ENCODE measurements at places on chromosomes 1 and 21.

- DNase-seq: no peak
Observed at GRCh38 chr1:238499021-238499420, 608.3 kb upstream of the ZP4 start.

- DNase-seq: no peak
Observed at GRCh38 chr1:95832370-95832769, 598.4 kb downstream of the RWDD3 start.

DNA sequence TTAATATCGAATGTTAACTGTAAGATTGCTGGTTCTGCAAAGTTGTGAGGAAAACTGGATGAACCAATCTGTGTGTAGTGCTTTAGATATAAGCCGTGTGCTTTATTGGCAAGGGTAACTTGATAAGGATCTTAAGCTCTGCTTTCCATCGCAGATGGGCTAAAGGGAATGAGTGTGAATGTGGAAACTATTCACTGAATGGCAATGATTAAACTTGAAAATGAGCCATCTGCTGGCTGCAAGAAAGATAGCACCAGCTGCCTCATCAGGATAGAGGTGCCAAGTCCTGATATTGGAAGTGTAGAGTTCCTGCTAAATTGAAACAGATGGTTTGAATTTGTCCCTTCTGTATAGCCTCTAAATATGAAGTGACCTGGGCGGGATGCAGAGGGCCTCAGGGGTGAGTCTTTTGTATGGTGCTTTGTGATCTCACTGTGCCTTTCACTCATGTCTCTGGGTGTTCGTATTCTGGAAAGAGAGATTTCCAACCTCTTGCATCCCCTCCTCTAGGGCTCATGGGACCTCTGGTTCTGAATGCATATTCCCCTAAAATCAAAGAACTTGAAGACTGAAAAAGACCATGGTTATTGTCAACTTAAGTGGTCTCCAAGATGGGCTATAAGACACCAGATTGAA lies 9.2 kb downstream of the FCRL3 start:
- DNase-seq: peak; percentile 20

DNA sequence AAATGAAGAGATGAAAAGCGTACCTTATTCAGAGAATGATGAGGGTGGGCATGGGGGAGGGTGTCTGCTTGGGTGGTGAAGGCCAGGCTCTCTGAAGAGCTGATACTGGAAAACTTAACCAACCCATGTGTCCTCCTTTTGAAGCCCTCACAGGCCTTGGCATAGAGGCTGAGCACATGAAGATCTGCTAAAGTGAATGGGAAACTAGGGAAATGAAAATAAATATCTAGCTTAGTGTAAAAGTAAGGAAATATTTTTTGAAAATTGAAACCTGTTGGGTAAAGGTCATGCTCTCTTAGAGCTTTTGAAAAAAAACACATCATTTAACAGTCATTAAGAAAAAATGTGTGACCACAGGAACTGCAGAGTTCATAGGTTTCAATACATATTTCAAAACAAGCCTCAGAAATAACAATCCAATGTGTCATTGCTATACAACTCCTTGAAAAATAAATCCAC lies 40.5 kb upstream of the RALGPS2 start:
- peak; percentile 63 for DNase-seq

DNA sequence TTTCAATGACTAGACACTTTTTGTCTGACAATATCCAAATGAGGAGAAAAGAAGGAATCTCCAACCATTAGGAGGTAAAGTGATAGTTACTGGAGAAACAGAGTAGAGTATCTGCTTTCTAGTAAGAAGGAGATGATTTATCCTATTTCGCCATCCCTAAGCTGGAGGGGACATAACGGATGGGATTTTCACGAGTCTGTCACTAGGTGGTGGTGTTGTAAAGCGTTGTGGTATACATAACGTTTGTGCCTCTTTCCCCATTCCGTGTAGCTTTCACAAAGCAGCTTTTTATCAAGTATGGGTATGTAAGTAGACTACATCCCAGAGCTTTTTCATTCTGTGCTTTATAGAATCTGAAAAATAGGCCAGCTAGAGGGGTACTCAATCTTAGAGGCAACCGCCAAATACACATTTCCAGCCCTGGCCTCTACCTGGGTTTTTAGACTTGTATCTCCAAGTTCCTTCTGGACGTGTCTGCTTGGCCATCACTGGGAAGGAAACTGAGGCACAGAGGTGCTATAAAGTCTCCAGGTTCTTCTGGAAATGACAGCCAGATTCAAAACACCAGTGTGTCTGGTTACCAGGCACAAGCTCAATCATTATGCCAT lies 33.3 kb upstream of the FAM3B start:
- peak; percentile 81 for DNase-seq

- DNase-seq: no peak
Observed at GRCh38 chr1:223374064-223374610, 10.2 kb upstream of the SUSD4 start.

DNA sequence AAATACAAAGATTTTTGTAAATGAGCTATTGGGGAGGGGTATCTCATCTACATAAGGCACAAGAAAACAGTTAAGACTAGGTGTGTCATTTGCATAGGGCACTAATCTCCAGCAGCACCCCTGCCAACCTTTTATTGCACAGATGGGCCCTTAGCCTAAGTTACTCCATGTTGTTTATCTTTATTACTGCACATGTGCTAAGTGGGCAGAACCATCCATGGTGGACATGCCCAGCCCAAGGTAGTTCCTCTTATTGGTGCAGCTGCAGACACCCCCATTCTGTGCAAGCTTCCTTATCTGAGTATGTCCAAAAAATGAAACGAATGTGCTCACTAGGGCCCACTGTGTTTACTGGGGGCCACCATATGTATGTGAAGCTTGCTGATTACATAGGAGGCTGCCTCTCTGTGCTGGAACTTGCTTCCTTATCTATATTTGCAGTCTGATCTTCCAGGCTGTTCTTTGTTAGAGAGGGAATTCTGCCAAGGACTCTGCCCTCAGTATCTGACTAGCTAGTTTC lies 77.3 kb upstream of the NEK7 start:
- DNase-seq: no peak

DNA sequence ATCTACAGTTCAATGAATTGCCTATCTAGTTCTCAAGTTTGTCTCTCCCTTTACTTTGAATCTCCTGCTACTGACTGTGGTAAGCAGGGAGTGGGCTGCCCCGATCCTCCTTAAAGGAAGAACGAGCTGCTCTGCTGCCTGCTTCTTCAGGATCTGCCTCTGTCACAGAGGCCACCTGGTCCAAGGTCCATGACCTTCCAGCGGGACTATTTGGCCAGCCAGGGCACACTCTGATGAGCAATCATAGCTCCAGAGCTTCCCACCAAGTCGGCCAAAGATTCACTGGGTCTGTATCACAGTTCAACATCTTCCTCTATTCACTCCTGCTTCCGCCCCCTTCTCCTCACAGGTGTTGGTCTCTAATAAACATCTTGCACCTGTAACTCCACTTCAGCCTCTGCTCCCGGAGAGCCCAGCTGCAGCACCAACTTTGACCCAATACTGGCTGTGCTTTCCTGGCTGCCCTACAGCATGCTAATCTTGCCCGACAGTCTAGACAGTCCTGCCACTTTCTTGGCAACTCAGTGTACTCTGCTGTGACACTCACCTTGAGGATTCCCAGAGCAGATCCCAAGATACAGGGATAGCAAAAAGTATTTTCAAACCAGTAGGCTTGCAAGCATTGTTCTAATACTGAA lies 16.9 kb upstream of the MAP10 start:
- no peak for DNase-seq

DNA sequence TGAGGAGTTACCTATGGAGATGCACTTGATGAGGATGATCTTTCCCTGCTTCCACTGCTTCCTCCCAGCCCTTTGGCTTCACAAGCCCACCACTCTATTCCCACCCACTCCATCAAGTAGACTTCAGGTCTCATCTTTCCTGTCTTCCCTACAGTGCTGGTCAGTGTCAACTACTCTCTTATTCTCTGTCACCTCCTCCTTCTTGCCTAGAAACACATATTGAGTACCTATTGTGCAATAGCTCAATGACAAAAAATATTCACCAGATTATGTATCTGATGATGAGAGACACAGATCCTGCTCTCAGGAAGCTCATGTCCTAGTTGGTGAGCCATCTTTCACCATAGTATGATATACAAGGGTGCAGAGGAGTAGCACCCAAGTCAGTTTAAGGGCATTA lies 82.2 kb upstream of the NFASC start:
- DNase-seq: no peak

GRCh38 chr1:66628926-66629325 lies 95.0 kb downstream of the SGIP1 start:
- DNase-seq: no peak

DNA sequence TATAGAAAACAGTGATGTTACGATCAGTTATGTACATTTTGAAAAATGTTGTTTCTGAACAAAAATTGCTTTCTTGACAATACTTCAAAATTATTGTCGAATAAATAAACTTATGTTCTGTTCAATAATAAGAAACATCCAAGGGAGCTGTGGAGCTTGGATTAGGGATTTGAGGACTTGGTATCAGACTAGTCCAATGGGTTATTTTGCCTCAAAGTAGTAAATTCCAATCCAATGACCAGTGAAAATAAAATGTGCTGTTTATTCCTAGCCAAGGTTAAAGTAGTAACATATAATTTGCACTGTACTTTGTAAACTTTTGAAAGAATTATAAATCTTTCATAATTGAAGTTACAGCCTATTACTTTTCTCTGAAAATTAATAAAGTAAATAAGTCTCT lies 79.1 kb upstream of the IVNS1ABP start:
- no peak for DNase-seq

GRCh38 chr1:244139655-244140054 lies 88.6 kb downstream of the ZBTB18 start:
- DNase-seq: no peak

GRCh38 chr1:56774067-56774609 lies 45.1 kb downstream of the FYB2 start:
- no peak for DNase-seq

- DNase-seq: no peak
Observed at GRCh38 chr1:202624781-202625108, 85.5 kb downstream of the SYT2 start.

DNA sequence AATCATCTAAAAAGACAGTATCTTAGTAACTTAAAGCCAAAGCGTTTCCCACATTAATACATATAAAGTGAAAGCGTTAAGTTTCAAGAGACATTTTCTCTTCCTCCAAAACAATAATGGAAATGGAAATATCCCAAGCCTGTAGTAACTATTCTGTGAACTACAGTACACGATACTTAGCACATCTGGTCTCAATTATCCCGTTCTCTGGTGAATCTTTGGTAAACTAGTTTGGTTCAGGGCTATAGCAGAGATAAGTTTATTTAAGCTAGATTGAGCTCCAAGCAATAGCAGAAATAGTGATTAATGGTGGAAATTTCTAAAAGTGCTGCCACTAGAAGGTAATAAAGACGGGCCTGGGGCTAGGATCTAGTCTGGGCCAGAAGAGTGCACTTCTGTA lies 55.2 kb downstream of the PCNX2 start:
- DNase-seq: no peak

- DNase-seq: no peak
Observed at GRCh38 chr1:191508239-191508638, 650.0 kb upstream of the RGS18 start.

DNA sequence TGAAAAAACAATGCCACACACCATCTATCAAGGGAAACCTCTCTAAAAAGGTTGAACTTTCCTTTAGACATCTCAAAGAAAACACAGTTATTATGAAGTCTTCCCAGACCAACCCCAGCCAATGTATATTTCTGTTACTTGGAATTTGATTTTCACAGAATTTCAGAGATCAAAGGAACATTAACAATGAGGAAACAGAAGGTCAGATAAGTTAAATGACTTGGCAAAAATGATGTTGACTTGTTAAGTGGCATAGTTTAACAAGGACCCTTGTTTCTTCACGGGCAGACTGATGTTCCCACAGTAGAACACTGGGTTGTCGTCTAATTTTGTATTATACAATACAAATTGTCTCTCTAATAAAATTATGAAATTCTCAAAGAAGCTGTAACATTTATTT lies 29.0 kb downstream of the NME7 start:
- no peak for DNase-seq

DNA sequence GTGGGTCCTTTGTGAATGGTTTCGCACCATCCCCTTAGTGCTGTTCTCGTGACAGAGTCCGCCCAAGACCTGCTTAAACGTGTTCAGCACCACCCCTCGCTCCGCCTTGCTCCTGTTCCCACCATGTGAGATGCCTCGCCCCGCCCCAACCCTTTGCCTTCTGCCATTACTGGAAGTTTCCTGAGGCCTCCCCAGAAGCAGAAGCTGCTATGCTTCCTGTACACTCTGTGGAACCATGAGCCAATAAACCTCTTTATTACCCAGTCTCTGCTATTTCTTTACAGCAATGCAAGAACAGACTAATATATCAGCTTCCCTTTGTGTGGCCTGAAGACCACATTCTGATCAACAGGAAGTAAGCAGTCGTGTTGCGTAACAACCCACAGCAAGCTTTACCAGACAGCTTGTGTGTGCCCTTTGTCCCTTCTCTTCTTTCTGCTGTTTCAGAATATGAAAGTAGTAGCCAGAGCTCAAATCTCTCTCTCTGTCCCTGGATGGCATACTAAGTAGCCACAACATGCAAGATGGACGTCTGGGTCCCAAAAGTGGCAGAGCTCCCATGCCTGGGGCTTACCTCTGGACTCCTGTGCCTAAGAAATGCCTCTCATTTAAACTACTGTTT lies 14.1 kb downstream of the HENMT1 start:
- peak; percentile 65 for DNase-seq

- DNase-seq: peak; percentile 71
Observed at GRCh38 chr1:202029171-202029665, 18.8 kb downstream of the ELF3 start.

DNA sequence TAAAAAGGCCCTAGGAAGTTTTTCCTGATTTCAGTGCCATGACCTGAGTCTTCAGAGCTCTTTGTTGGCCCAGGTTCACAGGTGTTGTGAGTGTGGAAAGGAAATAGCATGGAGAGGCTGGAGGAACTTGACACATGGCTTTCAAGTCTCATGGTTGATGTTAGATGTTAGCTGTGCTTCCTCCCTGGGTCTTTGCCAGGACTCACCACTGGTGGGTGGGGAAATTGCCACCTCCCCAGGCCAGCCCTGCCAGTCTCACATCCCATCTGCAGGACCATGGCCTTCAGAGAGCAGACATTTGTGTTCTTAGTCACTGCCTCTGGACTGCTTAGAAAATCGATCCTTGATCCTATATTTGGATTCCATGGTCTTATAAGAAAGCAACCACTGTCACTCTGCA lies 383.2 kb downstream of the DISC1 start:
- no peak for DNase-seq

DNA sequence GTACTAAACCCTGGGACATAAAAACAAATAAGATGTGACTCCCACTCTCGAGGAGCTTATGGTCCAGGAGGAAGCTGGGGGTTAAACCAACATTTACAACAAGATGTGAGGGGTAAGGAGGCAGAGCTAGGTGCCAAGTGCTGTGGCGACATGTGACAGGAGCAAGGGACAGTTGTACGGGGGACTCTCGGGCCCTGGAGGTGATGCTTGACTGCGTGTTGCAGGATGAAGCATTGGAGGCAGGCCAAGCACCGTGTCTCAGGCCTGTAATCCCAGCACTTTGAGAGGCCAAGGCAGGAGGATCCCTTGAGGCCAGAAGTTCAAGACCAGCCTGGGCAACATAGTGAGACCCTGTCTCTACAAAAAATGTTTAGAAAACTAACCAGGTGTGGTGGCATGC lies 36.8 kb downstream of the ATP5PO start:
- no peak for DNase-seq

GRCh38 chr21:20004367-20004766 lies 993.8 kb upstream of the NCAM2 start:
- DNase-seq: no peak

- DNase-seq: no peak
Observed at GRCh38 chr1:29531596-29531995, 295.3 kb downstream of the PTPRU start.

GRCh38 chr21:34907461-34908418 lies 141.4 kb downstream of the RUNX1 start:
- DNase-seq: no peak

Measured in AG08396 (cell line).